ENCODE measurements at places on chromosomes 5 and 9. TPM values are rescaled to one million over a fixed set of nuclear protein-coding genes. Genes with fewer than 3 reads are reported as not detected.

MAT2B gene
- 94.5 TPM for total RNA-seq

IFNA2 gene
- total RNA-seq, result not detected

B4GALT7 gene
- total RNA-seq, result 33.9 TPM

DDX4 gene
- not detected for total RNA-seq

GLRA1 gene
- total RNA-seq, result not detected

SIT1 gene
- not detected for total RNA-seq

OLFML2A gene
- total RNA-seq, result 39.5 TPM

PCDHA6 gene
- 0.77 TPM for total RNA-seq

F2RL1 gene
- total RNA-seq, result 62.0 TPM

SAXO1 gene
- not detected for total RNA-seq

C9orf57 gene
- not detected for total RNA-seq

TMEM215 gene
- total RNA-seq, result not detected

UBTD2 gene
- 21.7 TPM for total RNA-seq

NELFB gene
- 75.9 TPM for total RNA-seq

PCDHGB2 gene
- total RNA-seq, result 1.2 TPM

PCDHB10 gene
- 0.12 TPM for total RNA-seq

NUTM2G gene
- total RNA-seq, result not detected

SPATA31D4 gene
- under 0.01 TPM for total RNA-seq

SLC25A2 gene
- 0.50 TPM for total RNA-seq

PCDHB5 gene
- 0.50 TPM for total RNA-seq

SLC46A2 gene
- total RNA-seq, result not detected

GRM6 gene
- total RNA-seq, result not detected

Measured in uterine smooth muscle cell (primary cell).